ENCODE measurements at places on chromosomes 3 and 15.

DNA sequence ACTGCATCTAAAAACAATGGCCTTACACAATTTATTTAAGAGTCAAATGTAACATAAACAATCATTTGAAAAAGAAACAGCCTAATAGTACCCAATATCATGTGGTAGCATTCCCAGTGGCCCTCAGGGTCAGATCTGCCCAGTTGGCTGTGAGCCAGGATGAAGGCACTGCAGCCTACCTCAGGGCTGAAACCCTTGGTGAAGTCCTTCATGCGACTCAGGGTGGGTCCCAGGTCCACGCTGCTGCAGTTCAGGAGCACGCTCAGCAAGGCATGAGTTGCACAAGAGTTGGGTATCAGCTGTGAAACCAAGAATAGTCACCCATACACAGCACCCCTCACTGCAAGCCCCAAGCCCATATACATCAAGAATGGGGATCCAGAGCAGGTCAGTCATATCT, 37.1 kb downstream of the SEMA3G start:
- DNase-seq, result no peak

DNA sequence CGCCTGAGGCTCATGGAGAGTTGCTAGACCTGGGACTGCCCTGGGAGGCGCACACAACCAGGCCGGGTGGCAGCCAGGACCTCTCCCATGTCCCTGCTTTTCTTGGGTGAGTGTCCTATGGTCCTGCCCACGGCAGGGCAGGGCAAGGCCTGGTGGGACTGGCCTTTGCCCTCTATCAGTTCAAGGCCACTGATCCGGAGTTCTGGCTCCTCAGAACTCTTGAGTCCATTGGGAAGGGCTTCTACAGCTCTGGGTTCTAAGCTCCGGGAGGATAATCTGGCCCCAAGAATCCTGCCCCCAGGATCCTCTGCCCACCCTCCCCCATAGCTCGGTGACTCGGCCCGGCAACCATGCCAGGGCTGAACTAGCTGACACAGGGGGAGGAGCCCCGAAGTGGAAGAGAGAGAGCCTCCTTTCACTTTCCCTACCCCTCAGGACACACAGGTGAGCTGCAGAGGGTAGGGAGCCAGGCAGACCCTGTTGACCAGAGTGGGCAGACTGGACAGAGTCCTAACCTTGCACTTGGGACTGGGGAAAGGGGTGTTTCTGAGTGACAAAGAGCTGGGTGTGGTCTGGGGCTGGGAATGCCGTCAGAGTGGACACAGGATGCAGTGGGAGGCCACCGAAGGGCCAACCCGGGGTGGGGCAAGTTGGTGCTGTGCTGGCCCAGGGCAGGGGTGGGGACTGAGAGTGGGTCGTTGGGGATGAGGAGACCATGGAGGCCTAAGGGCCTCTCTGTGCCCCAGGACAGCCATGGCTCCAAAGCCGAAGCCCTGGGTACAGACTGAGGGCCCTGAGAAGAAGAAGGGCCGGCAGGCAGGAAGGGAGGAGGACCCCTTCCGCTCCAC, 664 bp downstream of the PARP3 start:
- peak; percentile 66 for DNase-seq

- no peak for DNase-seq
Observed at GRCh38 chr3:88984832-88985231, 122.6 kb upstream of the EPHA3 start.

DNA sequence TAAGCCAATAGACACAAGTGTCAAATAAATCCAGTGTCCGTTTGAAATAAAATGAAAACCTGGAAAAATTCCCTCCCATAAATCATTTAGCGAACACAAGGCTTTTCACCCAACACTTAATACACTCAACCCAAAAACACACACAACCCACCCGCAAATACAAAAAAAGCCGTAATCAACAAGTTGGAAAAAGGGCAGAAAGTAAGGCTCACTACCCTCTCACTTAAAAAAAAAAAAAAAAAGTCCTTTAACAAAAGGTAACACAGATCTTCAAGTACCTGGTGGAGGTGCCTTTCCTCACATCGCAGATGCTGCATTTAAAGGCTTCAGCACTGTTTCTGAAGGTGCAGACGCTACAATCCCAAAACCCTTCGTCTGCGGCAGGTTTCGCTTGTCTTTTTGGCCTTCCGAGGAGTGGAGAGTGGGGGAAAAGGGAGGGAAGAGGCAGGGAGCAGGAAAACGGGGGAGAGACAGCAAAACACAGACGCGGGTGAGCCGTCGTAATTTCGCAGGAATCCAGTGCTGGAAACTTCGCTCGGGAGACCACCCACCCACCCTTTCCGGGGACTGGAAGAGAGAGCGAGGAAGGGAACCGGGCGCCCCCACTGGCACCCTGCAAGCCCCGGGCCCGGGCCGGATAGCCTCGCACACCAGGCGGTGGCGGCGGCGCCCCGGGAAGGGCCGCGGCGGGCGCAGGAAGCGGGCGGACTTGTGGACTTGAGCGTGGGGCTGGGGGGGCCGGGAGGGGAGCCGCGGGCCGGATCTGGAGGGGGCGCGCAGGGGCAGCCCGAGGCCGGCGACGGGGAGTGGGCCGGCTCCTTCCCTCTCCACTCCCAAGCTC, 401.8 kb downstream of the SHQ1 start:
- no peak for DNase-seq

- DNase-seq, result no peak
Observed at GRCh38 chr15:95192923-95193322, 961.6 kb downstream of the MCTP2 start.

GRCh38 chr3:151926956-151927355, 53.5 kb downstream of the SUCNR1 start:
- DNase-seq, result no peak

DNA sequence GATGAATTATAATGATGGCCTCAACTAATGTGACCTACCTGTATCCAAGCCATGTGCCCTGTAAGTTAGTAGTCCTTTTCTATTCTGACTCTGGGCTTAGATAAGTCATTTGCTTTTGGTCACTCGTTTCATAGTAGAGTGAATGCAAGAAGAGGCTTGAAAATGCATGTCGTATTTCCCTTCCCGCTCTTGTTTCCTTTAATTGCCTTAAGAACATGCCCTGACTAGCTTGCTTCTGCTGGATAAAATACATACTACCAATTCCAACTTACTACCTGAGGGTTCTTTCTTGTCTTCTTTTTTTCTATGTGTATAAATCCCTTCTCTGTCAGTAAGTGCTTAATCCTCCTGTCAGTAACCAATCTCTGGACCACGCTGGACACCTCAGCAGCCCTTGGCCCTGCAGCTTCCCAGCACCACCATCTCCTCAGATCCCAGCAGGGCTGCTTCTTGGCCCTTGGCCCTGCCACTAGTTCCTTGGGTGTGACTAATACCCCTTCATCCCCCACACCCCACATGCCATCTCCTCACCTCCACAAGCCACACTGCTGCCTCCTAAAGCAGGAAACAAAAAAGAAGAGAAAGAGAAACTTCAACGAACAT, 771.7 kb downstream of the IGSF11 start:
- DNase-seq, result no peak

GRCh38 chr3:41638381-41638780, 323.5 kb downstream of the ULK4 start:
- DNase-seq, result no peak

DNA sequence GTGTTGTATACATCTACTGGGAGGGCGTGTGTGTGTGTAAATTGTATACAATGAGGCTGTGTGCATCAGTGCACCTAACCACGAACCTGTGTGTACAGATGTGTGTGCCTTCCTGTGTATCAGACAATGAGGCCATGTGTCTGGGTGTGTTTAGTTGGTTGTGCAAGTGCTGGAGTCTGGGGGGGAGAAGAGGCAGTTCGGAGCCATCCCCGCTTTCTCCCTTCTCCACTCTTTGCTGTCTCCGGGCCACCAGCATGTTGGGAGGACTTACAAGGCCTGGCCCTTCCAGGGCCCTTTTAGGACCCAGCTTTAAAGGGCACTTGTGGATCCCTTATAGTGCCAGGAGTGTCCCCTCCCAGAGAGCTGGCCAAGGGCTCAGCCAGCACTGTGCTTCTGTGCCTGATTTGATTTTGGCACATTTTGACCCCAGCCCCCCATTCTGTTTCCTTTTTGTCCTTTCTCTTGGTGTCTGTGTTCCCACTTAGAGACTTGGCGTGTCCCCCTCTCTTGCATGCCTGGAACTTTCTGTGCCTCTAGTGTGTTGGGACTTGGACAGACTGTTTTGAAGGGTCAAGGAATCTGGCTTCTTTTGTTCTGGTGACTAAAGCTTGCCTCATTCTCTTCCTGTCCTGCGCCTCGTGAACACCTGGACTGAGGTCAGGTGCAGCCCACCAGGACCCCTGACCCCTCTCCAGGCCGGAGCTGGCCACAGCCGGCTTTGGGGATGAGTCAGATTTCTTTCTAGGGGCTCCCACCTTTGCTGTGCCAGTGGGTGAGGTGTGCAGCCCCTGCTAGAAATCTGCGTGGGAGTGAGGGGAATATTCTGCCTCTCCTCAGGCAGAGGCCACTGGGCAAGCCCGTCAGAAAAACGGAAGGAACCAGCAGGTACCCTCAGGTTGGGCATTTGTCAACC, 1.5 kb downstream of the CTDSPL start:
- no peak for DNase-seq

DNA sequence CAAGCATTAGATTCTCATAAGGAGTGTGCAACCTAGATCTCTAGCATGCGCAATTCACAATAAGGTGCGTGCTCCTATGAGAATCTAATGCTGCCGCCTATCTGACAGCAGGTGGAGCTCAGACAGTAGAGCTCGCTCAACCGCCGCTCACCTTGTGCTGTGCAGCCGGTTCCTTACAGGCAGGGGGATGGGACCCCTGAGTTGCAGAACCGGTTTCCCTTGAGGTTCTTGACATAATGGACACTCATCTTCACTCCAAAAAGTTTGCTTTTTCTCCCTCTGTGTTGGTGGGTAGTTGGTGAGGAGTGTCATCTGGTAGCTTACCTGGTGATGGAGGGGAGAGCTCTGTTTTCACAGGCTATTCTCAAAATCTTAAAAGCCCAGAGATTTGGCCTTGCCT, 324.0 kb upstream of the TBL1XR1 start:
- DNase-seq, result peak; percentile 62

GRCh38 chr15:49458145-49458544, 35.1 kb downstream of the FGF7 start:
- no peak for DNase-seq

DNA sequence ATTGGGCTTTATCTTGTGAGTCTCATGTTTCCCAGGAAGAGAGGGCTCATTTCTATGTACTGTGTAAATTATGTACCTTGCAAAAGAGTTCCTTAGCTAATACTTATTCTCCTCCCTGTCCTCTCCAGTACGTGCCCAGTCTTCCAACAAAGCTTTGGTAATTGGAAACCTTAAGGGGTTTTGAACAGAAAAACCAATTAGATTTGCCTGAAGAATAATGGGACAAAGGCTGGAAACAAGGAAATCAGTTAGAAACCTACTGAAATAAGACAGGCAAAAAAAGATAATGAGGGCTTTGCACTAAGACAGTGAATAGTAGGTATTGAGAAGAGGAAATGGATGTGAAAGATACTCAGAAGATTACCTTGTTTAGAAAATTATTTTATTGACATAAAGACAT, 82.5 kb downstream of the SPRED1 start:
- no peak for DNase-seq

DNA sequence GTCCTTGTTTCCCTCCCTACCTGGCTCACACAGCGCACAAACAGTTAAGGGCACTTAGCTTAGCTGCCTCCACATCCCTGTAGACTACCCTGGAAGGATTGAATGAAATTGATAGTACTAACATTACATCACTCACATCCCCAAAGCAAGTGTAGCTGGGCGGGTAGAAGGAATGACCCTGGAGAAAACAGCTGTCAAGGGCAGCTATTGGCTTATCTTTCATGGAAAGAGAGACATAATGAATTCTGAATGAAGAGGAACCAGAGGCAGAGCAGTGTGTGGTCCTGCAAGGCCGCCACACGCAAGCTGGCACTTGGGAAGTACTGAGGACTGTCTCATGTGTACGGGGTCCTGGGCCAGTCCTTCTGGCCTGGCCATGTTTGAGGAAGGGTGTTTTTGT, 369.6 kb upstream of the RGMA start:
- DNase-seq, result no peak

- no peak for DNase-seq
Observed at GRCh38 chr3:121362035-121362734, 183.6 kb downstream of the POLQ start.

- no peak for DNase-seq
Observed at GRCh38 chr3:135272026-135272669, 477.1 kb downstream of the EPHB1 start.

GRCh38 chr15:32857732-32858131, 139.9 kb downstream of the GREM1 start:
- DNase-seq, result no peak

- no peak for DNase-seq
Observed at GRCh38 chr3:195060531-195061291, 210.2 kb downstream of the XXYLT1 start.

DNA sequence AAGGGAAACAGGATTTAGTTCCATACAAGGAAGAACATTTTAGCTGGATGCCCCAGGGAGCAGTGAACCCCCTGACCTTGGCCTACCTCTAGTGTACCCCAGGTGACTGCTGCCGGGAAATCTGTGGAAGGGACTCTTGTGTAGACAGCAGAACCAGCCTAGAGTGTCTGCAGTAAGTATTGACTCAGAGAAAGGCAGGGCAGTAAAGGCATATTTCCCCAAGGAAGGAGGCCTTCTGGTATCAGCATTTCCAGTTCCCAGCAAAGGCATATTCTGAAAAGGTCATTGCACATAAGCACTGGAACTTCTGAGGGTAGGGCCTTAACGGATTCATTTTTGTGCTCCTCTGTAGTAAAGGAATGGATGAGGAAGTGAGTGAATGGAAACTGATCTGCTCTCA, 246.2 kb downstream of the FAM43A start:
- no peak for DNase-seq

- DNase-seq, result no peak
Observed at GRCh38 chr3:111733856-111734255, 125.2 kb upstream of the PHLDB2 start.

- DNase-seq, result no peak
Observed at GRCh38 chr15:33200444-33200843, 5.9 kb upstream of the FMN1 start.

GRCh38 chr3:40869013-40869412, 330.3 kb upstream of the CTNNB1 start:
- no peak for DNase-seq

- peak; percentile 12 for DNase-seq
Observed at GRCh38 chr3:116265320-116265695, 180.0 kb downstream of the LSAMP start.

DNA sequence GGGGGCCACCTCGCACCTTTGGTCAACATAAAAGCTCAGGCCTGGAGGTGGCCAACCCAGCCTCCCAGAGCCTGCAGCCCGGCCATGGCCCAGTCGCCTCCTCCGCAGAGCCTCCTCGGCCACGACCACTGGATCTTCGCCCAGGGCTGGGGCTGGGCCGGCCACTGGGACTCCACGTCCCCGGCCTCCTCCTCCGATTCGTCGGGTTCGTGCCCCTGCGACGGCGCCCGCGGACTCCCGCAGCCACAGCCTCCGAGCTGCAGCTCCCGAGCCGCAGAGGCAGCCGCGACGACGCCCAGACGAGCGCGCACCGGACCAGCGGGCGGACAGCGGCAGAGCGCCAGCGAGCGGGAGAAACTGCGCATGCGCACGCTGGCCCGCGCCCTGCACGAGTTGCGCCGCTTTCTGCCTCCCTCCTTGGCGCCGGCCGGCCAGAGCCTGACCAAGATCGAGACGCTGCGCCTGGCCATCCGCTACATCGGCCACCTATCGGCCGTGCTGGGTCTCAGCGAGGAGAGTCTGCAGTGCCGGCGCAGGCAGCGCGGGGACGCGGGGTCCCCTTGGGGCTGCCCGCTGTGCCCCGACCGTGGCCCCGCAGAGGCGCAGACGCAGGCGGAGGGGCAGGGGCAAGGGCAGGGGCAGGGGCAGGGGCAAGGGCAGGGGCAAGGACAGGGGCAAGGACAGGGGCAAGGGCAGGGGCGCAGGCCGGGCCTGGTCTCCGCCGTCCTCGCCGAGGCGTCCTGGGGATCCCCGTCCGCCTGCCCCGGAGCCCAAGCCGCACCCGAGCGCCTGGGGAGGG, at the start of gene MESP2:
Gene MESP2, plus strand, starts transcription at position 59 of the 799 bp plus-strand sequence. Its CDS starts 26 bp downstream, at position 85.
- DNase-seq, result no peak

Data from WERI-Rb-1 (cell line).